ENCODE measurements at places on chromosomes 12 and 14.

DNA sequence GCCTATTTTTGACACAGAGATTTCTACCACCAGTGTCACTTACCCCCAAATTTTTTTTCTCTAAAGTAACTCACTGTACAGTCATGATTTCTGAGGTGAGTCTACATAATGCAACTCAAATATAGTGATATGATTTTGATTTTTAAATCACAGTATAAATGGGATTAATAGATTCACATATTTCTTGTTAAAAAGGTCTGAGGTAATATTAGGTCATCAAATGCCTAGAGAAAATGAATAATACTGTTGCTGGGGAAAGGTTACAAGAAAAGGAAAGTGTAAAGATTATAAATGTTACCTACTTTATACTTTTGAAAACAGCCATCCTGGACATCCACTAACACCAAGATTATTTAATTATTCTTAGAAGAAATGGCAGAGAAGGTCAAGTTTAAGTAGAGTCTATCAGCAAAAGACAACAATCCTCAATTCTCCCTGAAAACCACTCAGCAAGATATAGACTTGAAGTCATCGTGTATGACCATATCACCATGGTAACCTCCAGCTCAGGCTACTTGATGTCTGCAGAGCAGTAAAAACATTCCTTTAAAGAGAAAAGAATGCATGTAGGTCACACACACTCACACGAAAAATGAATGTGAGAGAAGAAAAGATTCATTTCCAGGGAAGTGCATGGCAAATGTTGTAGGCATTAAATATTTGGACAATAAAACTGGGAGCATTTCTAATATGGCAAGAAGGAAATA, 58.7 kb downstream of the CCDC59 start:
- no peak for DNase-seq

- DNase-seq: no peak
These were observed 61.1 kb downstream of the PRIMA1 start for GRCh38 chr14:93727039-93727740.

GRCh38 chr14:69041783-69042182, 62.7 kb upstream of the ACTN1 start:
- no peak for DNase-seq

DNA sequence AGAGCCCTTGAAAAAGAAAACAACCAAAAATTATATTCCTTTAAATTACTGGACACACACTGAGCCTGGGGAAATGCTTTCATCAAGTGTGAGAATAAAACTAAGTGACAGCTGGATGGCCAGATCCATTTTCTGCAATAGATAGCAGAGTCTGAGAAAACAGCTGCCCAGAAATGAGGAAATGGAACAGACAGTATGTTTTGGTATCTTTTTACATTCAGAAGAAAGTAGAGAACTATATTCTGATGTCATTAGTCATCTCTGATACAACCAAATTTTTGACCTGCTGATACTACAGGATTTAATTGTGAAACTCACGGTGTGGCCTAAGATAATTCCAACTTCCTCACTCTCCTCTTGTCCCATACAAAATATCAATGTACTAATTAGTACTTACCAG, 78.2 kb downstream of the HMGA2 start:
- DNase-seq: no peak

DNA sequence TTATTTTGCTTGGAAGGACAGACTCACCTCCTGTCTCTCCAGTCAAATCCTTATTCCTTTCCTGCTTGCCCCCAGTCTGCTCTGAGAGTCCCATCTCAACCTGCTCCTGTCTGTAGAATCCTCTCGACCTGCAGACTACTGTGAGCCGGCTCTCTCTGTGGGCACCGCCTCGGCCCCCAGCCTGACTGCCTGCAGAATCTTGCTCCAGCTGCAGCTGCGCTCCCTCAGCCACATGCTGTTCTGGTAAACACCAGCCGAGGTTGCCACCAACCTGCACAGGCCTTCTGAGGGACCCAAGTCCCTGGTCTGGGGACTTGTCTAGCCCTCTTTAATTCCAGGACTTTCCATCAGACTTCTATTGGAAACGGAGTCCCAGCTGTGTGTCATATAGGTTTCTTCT, 44.8 kb upstream of the PRMT8 start:
- no peak for DNase-seq

DNA sequence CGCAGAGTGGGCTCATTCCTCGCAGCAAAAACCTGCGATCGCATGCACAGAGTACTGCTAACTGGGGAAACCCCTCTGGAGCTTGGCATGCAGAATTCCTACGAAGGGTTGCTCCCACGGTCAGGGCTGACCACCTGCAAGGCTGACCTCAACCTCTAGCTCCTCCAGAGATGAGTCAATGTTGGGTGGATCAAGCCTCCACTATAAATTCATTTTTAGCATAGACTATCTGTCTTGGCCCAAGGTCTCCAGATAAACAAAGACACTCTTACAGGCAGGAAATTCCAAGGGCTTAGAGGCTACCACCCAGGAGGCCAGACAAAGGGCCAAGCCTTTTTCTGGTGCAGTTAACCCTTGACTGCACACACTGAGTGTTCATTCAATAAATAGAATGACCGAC, 296.5 kb downstream of the TMEM132D start:
- DNase-seq: no peak
